ENCODE measurements at places on chromosomes 5 and 9.

DNA sequence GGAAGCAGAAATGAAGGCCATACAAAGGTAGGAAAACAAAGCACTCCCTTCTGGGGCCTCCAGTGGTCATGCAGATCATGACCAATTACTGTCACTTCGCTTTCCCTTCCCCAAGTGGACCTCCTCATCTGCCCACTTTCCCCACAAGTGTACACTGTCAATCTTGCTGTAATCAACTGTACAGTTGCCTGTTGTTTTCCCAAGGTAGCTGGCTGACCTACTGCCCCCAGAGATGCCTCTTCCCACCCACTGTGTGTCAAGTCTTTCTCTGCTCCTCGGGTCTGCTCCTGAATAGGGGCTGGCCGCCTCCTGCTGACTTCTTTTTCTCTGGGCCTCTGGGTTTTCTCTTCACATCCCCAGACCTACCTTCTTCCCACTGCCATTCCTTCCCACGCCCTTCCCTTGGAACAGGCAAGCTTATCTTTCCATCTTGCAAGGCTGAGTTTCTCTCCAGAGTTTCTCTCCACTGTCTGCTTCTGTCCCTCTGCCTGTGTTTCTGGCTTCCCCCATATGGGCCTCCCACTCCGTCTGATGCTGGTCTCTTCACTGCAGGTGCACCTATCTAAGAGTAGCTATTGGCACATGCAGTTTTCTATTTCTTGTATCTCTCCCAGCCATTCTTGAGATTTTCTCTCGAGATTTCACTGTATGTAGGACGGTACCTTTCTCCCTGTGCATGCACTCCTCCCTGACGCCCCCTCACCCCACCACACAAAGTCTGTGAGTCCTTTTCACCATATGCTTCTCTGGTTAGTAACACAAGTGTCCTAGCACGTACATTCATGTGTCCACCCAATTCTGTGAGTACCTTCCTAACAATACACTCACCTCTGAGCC lies 2.4 kb downstream of the ELL2 start:
- DNase-seq, result no peak

GRCh38 chr5:147567917-147568598 lies 58.2 kb upstream of the DPYSL3 start:
- DNase-seq, result no peak

DNA sequence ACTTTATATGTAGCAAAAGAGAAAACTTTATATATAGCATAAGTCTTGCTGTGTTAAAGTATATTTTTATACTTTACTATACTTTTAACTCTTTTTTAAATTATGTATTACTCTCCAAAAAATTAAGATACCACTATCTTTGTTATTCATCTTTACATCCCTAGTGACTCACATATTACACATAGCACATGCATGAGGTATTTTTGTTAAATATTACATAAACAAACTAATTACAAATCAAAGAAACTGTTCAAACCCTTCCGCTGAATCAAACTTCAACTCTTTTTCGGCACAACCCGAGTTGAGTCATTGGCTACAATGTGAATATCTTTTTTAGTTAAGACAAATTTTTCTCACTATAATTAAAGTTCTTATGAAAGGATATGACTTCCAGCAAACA lies 32.1 kb downstream of the NADK2 start:
- no peak for DNase-seq

- DNase-seq, result no peak
Observed at GRCh38 chr5:148967783-148968182, 95.1 kb downstream of the SH3TC2 start.

- no peak for DNase-seq
Observed at GRCh38 chr9:127968042-127968441, 12.7 kb downstream of the EEIG1 start.

- DNase-seq, result no peak
Observed at GRCh38 chr5:156191547-156191946, 135.4 kb upstream of the SGCD start.

DNA sequence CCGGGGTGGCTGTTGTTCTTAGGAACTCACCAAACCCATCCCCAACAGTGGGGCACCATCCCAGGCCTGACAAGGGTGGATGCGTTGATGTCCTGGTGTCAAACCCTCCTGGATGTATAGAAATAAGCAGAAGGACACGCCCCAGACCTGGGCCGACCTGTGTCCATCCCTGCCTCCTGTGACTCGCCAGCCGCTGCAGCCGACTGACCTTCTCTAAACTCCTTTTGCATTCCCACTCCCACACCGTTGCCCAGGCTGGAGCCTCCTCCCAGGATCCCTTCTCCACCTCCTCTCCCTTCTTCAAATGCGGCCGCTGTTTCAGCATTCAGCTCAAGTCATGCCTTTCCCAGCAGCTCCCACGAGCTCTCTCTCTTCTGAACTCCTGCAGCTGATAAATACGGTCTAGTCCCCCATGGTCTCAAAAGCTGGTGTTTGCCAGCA lies 213.2 kb upstream of the IER5L start:
- DNase-seq, result no peak

- DNase-seq, result no peak
Observed at GRCh38 chr9:114026335-114026734, 51.8 kb downstream of the AMBP start.

- DNase-seq, result no peak
Observed at GRCh38 chr5:76851728-76852369, 2.0 kb downstream of the S100Z start.

DNA sequence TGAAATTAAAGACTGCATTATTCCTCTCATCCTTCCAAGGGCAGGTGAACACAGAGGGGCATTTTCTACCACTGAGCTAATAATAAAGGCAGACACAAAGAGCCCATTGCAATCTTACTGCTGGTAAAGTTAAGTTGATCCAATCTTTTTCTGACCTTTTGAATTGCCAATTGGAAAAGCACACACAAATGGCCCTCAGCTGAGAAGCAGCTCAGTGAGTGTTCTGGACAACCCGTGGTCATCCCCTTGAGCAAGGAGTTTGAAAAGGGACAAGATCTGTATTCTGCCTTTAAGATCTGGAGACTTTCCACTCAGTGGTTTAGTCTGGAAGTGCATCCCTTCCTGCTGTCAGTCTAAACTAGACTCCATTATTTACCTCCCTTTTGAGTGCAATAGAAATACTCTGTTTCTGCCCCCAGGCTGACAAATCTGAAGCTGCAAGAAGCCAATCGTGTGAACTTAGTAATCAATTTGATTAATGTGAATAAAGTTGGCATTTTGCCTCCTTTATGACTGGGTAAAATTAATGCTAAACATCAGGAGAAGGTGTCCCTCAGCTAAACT lies 835.7 kb downstream of the MAT2B start:
- no peak for DNase-seq

- peak; percentile 6 for DNase-seq
Observed at GRCh38 chr5:170221327-170221741, 11.5 kb upstream of the C5orf58 start.

- no peak for DNase-seq
Observed at GRCh38 chr5:41878643-41879478, 8.6 kb upstream of the OXCT1 start.

- no peak for DNase-seq
Observed at GRCh38 chr5:95778713-95779436, 43.7 kb downstream of the GLRX start.

DNA sequence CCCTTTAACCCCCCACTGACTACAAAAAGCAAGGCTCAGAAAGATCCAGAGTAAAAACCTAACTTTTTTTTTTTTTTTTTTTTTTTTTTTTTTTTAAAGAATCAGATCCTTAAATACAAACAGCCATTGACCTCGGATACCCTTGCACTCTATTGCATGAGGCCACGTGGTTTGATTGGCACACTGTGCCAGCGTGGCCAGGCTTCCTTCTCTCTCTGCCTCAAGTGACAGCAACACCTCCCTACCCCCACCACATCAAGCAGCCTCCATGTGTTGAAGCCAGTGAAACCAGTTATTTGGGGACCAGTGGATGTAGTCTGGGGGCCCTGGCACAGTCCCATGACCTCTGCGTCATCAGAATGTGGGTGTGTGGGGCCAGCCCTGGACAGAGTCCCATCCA lies 71.4 kb downstream of the OTULIN start:
- no peak for DNase-seq

- no peak for DNase-seq
Observed at GRCh38 chr5:115817386-115817785, 927 bp upstream of the CDO1 start.

DNA sequence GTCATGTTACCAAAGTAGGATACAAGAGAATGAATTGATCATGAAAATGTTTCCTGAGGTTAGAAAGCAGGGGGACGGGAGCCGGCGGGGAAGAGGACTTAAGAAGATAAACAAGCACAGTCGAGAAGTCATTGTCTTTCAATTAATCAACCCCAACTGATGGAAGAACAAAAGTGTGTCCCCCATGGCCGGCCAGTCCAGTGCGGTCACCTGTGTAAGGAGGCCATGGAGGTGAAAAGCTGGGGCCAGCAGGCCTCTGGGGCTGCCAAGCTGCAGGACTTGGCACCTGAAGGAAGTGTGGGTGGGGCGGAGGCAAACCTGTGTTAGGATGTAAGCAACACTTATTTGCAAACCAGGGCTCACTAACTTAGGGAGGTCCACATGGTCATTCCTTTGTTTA lies 223.3 kb upstream of the TBCA start:
- DNase-seq, result no peak

- DNase-seq, result peak; percentile 59
Observed at GRCh38 chr9:34179213-34180136, 632 bp downstream of the UBAP1 start.

- DNase-seq, result no peak
Observed at GRCh38 chr9:128421482-128421996, 882 bp downstream of the CERCAM start.

DNA sequence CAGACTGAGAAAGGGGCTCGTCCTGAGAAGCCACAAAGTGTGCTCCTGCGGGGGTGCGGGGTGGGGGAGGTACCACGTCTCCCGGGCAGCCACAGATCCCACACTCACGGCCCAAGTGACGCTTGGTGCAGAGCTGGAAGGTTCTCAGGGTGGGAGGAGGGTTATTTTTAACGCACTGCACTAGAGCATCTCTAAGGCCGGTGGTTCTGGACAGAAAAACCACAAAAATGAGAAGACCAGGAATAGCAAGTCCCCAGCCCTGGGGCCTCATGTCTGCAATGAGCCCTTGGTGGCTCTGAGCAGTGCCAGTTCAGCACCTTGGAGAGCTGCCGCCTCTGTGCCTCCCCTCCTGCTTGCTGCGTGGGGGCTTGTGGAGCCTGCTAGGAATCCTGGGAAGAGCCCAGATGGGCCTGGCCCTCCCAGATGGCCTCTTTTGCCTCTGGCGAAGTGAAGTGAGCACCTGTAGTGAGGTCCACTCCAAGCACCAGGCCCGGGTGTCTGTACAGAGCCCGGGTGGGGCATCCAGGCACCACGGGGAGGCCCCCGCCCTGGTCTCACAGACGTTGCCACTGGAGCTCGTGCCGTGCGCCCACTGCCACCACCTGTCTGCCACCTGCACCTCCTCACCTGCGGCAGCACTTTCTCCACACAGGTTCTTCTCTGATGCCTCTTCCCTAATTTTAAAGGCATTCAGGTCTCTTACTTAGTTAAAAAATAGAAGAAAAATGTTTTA lies 48.9 kb upstream of the CACNA1B start:
- DNase-seq, result no peak

- DNase-seq, result no peak
Observed at GRCh38 chr5:10222326-10222725, 27.4 kb downstream of the ATPSCKMT start.

DNA sequence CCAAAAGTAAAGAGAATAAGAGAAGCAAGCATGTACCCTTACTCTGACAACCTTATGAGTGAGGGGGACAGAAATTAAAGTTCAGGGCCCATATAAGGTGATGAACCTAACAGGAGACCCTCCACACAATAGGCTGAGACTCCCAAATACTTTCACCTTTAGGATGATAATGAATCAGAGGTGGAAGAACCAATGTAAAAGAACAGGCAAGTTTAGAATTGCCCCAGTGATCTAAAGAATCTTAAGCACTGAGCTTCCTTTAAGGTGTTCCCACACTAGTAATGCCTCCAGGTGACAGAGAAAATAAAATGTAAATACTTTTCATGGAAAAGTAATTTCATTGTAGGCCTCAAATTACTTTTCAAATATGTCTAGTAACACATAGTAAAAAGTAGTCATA lies 8.2 kb upstream of the FAM151B start:
- no peak for DNase-seq

DNA sequence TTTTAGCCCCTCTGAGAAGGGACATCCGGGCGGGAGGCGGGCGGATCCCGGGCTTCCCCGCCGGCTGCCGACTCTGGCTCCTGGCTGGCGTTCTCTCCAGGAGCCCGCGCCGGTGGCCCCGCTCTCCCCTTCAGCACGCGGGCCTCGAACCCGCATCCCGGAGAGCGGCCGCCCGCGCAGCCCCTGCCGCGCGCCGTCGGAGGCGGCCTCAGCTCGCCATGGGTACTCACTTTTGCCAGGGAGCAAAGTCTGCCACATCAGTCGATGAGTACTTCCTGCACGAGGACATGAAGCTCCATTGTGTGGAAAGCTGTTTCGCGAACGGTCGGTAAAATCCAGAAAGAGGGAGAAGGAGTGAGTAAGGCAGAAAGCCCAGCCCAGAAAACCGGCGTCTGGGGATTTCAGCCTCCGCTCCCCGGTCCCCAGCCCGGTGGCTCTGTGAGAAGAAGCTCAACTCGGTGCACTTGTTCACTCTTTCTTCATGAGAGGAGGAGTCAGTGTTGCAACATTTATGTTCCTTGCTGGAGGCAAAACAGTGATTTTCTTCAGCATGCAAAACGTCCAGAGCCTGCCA lies at the start of gene PRLR:
PRLR (minus strand) TSS at position 450 of the 574 bp plus-strand sequence. CDS start 140,867 bp downstream, outside the sequence.
- no peak for DNase-seq

DNA sequence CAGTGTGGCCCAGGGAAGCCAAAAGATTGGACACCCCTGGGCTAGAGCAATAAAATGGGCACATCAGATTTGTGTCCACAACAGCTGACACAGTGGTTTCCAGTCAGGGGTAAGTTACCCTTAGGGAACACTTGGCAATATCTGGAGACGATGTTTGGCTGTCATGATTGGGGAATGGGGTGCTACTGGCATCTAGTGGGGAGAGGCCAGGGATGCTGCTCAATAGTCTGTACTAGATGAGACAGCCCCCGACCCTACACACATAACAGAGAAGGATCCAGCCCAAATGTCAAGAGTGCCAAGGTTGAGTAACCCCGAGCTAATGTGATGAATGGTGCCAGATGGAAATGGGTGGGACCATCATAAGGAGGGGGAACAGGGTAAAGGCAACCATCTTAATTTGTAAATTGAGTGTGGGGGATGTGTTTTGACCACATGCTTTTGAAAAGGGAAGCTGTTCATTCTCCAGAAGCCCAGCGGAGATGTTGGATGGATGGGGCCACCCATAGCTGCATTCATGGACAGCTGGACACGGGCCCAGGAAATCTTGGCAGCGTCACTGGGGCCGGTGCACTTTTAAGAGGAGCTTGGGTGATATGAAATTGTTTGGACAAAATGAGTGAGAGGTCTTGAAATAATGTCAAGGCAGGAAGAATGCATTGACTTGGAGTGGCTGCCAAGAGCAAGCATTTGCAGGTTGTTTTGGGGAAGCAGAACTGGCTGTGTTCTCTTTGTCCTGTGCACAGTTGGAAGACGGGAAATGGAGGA lies 33.4 kb downstream of the SYK start:
- DNase-seq, result peak; percentile 80

- DNase-seq, result no peak
Observed at GRCh38 chr5:115064380-115064779, 105.3 kb downstream of the TRIM36 start.
